NCI-H446 (cell line): ENCODE measurements at places on chromosomes 6 and 20.

- no peak for DNase-seq
These were observed 44.3 kb upstream of the ZNF184 start for GRCh38 chr6:27517238-27517637.

DNA sequence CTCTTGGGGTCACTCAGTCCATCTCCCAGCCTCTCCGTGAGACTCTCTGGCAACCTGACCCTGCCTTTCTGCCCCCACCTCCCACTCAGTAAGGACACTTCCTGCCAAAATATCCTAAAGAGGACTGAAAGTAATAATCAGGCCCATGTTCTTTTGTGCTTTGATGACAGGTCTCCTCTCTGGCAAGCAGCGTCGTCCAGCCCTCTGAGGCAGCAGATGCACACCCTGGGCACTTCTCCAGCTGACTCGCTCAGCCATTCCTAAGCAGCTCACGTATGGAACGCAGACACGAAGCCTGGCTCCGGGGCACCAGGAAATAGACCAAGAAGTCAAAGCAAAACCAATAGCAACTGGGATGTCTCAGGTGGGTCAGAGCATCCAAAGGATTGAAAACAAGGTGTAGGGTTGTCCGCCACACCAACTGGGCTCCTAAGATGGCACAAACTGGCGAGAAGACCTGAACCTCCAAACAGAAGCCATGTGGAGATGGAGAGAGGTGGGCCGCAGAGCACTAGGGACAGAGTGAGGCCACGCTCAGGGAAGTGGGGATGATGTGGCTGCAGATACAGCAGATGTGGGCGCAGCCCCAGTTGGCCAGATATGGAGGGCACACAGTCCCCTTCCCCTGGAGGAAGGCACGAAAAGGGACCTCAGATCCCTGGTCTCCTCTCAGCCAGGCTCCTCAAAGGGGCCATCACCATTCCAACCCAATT, 99.3 kb downstream of the PRND start:
- peak; percentile 89 for DNase-seq

- no peak for DNase-seq
These were observed 53.1 kb downstream of the IL20RA start for GRCh38 chr6:136991646-136992045.

- no peak for DNase-seq
These were observed 20.8 kb downstream of the TMEM14A start for GRCh38 chr6:52691718-52692117.

DNA sequence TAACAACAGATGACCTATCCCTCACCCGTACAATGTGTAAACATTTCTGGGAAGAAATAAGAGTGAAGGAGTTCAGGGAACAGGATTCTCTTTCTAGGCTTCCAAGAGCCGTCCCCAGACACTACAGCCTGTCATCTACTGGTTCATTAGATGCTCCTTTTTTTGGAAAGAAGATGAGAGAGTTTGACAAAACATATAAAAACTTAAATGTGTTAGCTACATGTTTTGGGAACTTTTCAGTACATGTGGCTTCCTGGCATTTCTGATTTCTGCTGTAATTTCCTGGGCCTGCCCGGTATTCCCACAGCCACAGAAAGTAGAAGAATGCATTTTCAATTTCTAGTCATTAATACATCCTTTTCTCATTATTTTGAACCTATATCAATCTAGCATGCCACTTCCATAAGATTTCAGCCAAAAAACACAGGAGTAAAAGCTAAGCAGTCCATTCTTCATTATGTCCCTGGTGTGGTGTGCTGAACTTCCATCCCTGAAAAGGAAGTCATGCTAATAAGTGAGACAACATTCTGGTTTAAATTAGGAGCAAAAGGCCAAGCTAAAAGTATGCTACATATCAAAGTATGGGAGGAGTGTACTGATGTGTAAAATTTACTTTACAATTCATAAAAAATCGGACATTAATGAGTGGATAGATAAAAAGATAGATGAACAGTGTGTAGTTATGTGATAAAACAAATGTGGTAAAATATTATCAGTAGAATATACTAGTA, 198.2 kb downstream of the WDR27 start:
- no peak for DNase-seq
